ENCODE measurements at places on chromosomes 1 and 21. TPM values are rescaled to one million over a fixed set of nuclear protein-coding genes. Genes with fewer than 3 reads are reported as not detected.

- DNase-seq: no peak
Observed at GRCh38 chr1:153750026-153750995, 22.5 kb downstream of the INTS3 start.

- peak; percentile 22 for DNase-seq
Observed at GRCh38 chr1:63799307-63799706, 25.5 kb downstream of the ROR1 start.

DNA sequence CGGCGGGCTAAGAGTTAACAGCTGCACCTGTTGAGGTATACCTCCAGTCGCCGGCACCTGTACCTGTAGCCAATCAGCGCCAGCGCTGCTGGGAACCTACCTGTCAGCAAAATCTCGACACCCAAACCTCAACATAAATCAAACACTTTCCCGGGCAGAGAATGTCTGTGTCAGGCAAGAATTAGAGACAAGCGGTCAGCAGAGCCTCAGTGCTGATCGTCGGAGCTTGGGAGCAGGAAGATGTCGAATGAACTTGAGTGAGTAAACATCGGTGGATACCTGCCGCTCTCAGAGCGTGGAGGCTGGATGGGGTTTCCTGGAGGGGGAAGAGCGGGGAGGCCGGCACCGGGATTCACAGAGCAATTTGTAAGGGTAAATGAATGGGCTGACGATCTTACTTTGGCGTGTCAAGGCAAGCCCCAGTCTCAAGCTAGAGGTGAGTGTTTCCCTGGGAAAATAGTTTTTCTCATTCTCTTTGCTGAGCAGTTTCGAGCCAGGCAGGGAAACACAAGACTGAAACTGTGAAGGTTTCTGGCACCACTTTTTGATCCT lies at the start of gene GRHL3:
Gene GRHL3 (plus strand): TSS at position 46 of the 552 bp plus-strand sequence. CDS start 195 bp downstream, at position 241.
- DNase-seq: peak; percentile 55

DNA sequence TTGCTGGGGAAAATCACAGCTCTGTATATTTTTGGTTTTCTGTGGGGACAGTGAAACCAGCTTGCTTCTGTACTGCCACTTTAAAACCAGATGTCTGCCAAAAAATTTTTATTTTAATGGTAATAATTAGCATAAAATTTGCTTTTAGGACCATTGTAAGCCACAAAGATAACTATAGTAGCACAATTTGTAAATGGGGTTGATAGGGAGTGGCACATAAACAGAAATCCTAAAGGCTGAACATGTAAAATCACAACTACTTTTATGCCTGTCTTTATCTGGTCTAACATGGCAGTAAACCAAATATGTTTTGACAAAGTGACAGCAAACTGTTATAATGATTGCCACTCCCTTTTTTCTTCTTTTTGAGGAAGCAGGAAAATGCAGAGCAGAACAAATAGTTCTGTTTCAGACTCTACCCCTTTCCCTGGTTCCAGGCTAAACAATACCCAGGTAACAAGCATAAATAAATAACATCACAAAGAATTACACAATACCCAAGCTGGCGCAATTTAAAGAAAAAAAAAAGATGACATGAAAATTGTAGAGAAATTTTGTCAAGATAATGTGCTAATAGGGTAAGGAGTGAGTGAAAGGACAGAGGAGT lies 24.0 kb upstream of the CCDC181 start:
- DNase-seq: no peak

DNA sequence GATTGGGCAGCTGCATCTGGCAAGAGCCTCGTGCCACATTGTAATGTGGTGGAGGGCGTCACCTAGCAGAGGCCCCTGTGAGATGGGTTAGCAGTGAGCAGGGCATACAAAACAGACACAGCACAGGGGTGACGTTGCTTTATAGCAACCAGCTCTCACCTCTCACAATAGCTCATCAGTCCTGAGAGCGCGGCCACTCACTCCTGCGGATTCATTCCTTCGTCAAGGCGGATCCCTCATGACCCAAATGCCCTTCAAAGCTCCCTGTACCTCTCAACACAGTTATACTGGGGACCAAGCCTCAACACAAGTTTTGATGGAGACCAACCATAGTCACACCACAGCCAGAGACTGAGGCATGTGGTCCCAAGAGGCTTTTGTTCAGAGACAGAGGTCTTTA lies 22.9 kb downstream of the SLC37A1 start:
- DNase-seq: no peak

DNA sequence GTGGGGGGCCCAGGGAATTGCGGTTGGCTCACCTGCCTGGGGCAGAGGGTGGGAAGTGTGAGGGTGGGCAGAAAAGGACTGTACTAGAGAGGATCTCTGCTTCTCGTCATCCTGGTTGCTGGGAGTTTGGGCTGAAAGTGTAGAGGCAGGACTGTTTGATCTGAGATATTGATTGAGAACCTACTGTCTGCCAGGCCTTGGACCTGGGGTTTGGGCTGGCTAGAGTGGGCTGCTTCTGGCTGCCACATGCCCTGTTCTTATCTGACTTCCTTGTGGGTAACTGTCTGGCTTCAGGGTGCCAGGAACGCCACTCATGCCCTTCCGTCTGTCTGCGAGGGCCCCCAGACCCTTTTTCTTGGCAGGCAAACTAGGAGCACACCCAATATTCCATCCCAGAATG lies 200.9 kb downstream of the FOXD2 start:
- DNase-seq: no peak

DNA sequence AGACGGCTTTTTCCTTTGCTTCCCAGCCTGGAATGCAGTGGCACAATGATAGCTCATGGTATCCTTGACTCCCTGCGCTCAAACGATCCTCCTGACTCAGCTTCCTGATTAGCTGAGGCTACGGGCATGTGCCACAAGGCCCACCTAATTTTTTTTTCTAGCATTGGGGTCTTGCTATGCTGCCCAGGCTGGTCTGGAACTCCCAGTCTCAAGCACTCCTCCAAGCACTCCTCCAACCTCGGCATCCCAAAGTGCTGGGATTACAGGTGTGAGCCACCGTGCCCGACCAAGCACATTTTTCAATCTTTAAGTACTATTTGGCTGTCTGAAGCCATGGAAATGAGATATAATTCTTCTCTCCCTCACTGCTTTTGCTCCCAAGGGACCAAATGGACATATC lies 58.7 kb downstream of the MAB21L3 start:
- no peak for DNase-seq

DNA sequence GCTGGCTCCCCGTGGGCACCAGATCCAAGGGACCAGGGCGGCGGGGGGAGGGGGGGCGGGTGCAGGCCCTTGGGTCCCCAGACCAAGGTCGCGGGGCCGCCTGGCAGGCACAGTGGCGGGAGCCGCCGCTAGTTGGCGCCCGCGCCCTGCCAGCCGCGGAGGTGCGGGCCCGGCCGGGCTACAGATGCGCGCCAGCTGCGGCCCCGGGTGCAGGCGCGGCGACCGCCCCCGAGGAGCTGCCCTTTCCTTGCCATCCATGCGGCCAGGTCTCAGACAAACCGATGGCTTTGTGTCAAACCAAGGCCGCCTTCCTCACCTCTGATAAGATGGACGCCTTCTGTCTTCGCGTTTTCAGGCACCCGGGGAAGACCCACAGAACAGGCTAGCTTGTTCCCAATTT lies 2.2 kb upstream of the RUNX3 start:
- no peak for DNase-seq

GRCh38 chr1:110548381-110548780 lies 29.4 kb upstream of the KCNA10 start:
- peak; percentile 28 for DNase-seq

DNA sequence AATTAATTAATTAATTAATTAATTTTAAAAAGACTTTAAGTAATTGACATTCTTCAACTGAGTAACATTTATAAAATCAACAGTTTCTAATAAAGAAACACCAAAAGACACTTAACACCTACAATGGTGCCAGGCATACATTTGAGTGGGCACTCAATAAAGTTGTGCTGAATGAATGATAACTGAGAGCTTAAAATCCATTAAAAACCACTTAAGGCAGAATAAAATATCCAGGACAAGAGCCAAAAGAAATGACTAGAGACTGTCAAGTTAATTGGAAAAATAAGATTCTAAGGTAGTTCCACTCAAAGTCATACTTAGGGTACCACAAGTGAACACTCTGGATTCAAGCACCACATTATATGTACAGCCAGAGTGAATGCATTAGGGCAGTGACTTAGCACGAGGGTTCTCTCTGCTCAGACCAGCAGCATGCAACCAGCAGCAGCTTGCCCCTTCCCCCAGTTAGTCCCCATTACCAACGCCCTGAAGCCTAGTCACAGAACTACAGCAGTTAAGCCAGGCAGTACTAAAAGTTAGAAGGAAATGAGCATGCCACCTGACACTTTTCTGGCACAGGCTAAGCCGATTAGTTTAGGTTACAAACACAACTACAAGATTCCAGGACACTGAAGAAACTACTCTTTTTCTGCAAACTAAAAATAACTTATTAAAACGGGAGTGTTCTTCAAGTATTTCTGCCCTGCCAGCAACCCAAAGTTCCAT lies 46.5 kb downstream of the LUZP1 start:
- DNase-seq: peak; percentile 81

- no peak for DNase-seq
Observed at GRCh38 chr1:13595411-13595810, 11.8 kb downstream of the PDPN start.

GRCh38 chr1:165886983-165887382 lies 59.6 kb downstream of the UCK2 start:
- no peak for DNase-seq

- no peak for DNase-seq
Observed at GRCh38 chr1:231763456-231763855, 136.9 kb downstream of the DISC1 start.

GRCh38 chr1:99934801-99935200 lies 35.0 kb upstream of the SLC35A3 start:
- DNase-seq: no peak

GRCh38 chr1:15835205-15835740 lies 12.2 kb upstream of the SPEN start:
- DNase-seq: no peak

- DNase-seq: no peak
Observed at GRCh38 chr21:42439284-42440186, 35.8 kb downstream of the UBASH3A start.

- peak; percentile 9 for DNase-seq
Observed at GRCh38 chr1:203744075-203744972, 20.7 kb upstream of the LAX1 start.

GRCh38 chr1:86865973-86866637 lies 47.8 kb downstream of the SELENOF start:
- no peak for DNase-seq

DNA sequence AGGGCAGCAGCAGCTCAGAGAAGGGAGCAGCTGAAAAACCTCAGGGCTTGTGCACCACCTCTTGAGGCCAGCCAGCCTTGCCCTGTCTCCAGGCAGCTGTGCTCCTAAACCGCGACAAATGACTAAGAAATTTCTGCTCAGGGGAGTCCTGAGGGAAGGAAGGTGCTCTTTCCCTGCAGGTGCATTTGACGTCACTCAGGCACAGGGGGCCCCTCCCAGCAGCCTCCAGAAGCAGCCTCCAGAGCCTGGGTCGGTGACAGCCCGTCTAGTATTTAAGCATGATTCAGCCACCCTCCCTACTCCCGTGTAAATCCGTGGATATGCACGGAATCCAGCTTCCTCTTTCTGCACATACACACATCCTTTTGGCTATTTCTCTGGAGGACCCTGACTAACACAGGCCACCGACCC lies 560.5 kb downstream of the KIF26B start:
- peak; percentile 56 for DNase-seq

DNA sequence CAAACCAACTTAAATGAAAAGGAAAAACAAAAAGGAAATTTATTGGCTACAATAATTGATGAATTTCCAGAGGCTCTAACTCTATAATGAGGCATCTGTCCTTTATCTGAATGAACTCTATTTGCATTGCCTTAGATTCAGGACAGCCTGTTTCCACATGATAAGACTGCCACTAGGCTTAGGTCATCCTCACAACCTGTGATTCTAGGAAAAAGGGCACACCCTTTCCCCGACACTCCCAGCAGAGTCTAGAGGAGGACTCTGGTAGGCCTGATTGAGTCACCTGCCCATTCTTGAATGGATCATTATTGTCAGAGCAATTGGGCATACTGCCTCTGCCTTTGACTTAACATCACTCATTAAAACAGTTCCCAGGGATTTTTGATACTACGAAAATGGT lies 262.8 kb downstream of the TPR start:
- DNase-seq: no peak

DNA sequence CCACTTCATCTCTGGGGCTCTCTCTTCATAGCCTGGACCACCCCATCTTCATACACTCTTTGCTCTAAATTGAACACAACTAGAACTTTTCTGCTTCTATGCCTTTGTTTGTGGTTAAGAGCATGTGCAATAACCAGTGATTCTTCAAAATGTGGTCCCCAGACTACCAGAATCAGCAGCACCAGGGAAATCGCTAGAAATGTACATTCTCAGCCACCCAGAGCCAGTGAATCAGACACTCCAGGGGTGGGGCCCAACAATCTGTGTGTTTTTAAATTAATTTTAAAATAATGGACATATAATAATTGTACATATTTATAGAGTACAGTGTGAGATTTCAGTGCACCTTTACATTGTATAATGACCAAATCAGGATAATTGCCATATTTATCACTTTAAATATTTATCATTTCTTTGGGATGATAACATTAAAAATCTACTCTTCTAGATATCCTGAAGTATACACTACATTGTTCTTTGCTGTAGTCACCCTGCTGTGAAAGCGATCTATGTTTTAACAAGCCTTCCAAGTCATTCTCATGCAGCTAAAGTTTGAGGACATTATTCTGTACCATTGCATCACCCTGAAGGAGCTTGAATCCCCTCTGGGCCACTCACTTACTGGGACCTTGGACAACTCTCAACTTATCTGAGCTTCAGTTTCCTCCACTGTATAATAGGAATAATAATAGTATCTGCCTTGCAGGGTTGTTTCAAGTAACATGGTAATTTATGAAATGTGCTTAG lies 10.8 kb downstream of the GRHL3 start:
- DNase-seq: no peak

DNA sequence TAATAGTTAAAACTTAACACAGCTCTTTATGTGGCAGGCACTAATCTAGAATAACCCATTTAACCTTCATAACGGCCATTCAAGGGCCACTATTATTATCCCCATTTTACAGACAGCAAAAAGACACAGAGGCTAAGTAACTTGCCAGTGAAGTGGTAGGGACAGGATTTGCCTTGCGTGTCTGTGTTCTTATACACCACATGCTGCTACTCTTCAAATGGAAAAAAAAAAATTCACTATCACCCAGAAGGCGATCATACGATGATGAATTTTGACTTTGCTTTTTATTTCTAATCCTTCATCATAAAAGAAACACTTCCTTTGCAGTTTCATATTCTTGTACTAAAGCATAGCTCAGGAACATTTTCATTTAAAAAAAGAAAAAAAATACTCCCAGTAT lies 65.5 kb downstream of the RERE start:
- DNase-seq: no peak

GRCh38 chr1:1483714-1484113 lies 12.1 kb downstream of the ATAD3B start:
- DNase-seq: no peak

GRCh38 chr1:233078396-233078795 lies 128.0 kb downstream of the NTPCR start:
- DNase-seq: no peak

GRCh38 chr1:54826226-54826816 lies 25.2 kb upstream of the TTC22 start:
- DNase-seq: no peak

Gene SVBP
- total RNA-seq: 35.4 TPM

Gene C1orf226
- 2.6 TPM for total RNA-seq

Gene PINK1
- total RNA-seq: 151 TPM

Gene PODN
- not detected for total RNA-seq

Gene PROK1
- 1.6 TPM for total RNA-seq

Gene LCE2C
- not detected for total RNA-seq

Gene CRABP2
- total RNA-seq: 21.1 TPM

Gene SYCP1
- not detected for total RNA-seq

Gene USP33
- 85.9 TPM for total RNA-seq

Gene FCRL4
- total RNA-seq: not detected

Gene AGBL4
- total RNA-seq: not detected

Gene CCDC181
- total RNA-seq: 0.37 TPM

Gene PRRX1
- total RNA-seq: 21.6 TPM

Gene CFAP141
- not detected for total RNA-seq

All from M059J (cell line).